ENCODE measurements at places on chromosomes 6 and 20.

- DNase-seq = no peak
Observed at GRCh38 chr20:34322267-34323105, 19.3 kb upstream of the AHCY start.

DNA sequence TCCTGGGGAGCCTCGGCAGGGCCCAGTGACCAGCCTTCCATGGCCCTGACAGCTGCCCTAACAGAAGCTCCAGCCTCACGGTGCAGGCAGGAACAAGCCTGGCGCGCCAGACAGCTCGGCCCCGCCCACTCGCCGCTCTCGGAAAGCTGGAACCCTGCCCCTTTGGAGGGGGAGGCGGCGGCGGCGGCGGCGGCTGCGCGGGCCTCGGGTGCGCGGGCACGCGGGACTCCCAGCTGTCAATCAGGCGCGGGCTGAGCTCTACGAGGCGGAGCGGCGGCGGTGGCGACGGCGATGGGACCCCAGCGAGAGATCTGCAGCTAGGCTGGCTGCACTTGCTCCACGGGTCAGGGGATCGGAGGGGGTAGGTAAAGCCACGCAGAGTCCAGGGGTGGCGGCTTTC, at the start of gene NRSN1:
NRSN1 (plus strand) TSS at position 236 of the 400 bp plus-strand sequence. CDS start 8,113 bp downstream, outside the sequence.
- peak; percentile 89 for DNase-seq

DNA sequence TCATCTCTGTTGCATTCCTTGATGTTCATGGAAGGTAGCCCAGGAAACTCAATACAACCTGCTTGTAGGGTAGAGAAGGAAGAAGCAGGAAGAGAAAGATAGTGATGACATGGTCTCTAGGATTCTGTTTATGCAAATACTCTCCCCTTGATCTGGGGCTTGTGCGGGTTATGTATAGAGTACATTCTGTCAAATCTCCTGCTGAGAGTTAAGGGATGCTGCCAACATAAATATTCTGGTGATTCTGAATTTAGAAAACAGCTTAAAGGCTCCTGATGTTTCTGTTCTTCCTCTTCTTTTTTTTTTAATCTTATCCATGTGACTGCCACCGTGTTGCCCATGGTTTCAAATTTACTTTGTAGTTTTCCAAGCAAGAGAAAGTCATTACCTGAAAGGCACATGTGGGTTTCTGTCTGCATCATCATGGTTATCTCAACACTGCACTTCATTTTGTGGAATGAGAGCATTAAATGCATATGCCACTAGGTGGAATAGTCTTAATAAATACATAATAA, 150.6 kb downstream of the RPS12 start:
- no peak for DNase-seq

GRCh38 chr6:168095171-168095691, 16.2 kb upstream of the FRMD1 start:
- DNase-seq = no peak

DNA sequence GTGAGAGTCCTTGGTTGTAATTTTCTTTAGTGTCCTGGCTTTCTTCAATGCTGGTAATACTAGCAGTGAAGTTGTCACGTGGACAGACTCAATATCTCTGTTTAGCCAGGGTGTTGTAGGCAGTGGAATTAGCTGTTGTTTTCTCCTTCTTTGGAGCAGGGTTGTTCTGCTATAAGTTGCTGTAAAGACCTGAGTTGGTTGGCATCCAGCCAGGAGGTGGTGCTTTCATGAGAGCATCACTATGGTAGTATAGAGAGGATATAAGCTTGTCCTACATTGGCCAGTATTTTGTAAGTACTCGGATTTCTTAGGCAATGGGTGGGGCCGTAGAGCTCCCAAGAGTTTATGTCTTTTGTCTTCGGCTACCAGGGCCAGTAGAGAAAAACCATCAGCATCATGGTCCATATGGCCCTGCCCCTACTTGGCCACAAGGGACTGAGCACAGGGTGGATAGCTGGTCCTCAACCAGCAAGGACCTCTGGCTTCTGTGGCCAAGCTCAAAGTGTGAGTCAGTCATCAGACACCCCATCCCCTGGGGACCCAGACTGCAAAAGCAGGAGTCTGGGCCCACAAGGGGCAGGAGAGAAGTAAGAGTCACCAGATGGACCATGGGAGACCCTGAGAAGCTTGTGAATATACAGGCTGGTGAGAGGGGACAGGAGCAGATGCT, 127.9 kb upstream of the NXT1 start:
- no peak for DNase-seq

DNA sequence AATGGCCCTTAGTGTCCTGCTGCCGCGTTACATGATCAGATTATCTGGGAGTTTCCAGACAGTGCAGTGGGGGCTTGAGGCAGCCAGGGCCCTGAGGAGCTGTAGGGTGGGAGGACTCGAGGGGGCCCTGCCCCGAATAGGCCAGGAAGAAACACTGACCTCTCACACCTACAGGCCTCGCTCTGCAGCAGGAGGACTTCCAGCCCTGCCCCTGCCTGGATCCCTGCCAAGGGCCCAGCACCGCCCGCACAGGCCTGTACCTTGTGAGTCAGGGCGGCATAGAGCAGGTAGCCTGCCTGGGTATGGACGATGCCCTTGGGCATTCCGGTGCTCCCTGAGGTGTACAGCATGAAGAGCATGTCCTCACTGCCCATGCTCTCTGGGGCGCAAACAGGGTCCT, 30.1 kb upstream of the APMAP start:
- DNase-seq = no peak

DNA sequence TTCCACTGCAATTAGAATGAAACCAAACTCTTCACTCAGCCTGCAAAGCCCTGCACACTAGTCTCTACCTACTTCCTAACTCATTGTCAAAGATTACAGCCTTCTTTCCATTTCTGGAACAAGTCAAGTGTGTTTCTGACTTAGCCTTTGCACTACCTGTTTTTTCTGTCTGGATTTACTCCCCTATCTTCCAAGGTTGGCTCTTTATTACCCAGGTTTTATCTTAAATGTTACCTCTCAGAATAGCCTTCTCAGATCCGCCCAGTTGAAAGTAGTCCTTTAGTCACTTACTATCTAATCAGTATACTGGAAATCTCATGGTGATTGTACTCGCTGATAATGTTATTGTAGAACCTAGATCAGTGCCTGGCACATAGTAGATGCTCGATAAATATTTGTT, 42.7 kb downstream of the TBPL1 start:
- DNase-seq = no peak

GRCh38 chr6:16855460-16855859, 94.2 kb upstream of the ATXN1 start:
- no peak for DNase-seq

DNA sequence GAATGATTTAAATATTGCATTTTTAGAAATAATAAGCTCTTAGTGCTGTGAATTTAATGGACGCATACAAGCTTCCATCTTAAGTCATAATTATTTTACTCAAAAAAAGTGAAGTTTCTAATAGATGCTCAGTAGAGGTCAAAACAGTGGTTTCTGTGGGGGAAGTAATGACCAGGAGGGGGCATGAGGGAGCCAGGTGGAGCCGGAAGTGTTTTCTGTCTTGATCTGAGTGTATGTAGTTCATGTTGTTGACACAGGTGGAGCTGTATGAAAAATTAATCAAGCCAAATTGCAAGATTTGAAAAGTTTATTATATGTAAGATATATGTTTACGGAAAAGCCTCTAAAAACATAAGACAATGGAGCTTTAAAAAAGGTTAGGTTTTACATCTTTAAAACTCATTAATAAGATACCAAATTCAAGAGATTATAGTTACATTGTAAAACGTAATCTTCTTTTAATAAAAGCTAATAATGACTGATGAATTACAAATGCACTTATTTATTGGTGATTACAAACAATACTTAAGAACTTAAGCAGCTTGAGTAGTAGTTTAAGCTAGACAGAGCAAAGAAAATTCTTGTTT, 68.0 kb downstream of the PLAGL1 start:
- peak; percentile 78 for DNase-seq

GRCh38 chr6:146543940-146544615, 445 bp downstream of the RAB32 start:
- peak; percentile 60 for DNase-seq

DNA sequence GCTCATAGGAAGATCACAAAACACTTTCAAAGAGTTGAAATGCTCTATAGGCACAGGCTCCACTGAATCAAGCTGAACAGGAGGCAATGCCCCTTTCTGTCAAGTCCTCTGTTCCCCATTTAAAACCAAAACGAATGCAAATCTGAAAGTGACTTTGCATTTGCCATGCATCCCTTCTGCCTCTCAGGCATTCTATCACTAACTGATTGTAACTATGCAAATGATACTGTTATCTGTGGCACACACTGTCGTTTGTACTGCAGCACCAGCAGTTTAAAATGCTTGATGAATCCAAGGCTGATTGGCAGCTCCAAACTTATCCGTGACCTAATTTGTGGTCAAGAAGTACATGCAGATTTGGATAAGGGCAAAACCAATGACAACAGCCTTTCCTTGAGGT, 1067.5 kb upstream of the MAP3K7 start:
- peak; percentile 47 for DNase-seq

DNA sequence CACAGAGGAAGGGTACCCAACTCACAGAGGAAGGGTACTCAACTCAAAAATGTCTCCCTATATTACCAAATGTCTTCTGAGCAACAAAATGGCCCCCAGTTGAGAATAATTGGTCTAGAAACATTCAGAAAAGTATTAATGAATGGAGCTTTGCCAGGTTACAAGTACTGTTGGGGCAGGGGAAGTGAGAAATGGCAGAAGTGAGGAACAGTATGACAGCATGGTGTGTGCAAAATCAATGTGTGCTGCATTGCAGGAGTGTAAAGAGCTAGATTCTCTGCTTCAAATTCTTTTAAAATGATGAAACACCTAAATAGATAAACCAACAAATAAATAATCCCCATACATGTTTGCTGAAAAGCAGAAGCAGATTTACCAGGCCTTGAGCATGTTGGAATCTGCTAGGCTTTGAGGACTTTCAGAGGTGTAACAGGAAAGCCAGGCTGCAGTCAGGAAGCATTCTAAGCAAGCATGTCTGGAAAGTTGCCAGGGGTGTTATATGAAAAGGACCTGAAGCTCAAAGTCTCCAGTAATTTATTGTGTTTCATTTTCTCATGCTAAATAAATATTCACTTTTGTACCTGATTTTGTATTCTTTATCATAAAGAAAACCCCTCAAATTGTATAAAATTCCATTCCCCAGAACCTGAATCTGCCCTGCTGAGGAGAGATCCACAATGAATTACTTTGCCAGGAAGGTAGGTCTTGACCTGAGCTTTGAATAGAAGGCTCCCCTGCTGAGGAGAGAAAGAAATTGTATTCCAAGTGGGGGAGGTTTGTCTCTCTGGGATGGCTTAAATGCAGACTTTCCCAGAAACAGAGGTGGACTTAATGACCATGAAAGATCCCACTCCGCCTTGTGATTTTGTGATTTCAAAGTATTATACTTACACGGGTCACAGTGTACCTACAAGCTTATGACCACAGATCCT, 265.0 kb upstream of the MARCKS start:
- peak; percentile 55 for DNase-seq

DNA sequence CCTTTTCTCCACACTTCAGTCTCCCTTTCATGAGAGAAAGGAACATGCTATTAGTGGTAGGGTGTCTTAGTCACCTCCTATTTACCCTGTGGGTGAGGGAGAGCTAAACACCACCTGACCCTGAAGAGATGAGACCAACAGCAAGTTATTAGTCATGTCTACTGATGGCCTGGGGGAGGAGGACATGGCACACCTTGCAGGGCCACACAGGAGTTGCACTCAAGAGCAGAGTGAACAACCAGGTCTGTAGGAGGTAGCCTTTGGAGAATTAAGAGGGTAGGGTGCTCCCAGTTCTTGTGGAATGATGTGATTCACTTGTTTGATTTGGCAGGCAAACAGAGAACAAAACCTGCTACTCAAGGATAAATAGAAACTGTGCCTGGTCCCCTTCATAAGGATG, 82.7 kb upstream of the FABP7 start:
- no peak for DNase-seq

- no peak for DNase-seq
Observed at GRCh38 chr6:17470938-17471327, 77.5 kb downstream of the CAP2 start.

- DNase-seq = no peak
Observed at GRCh38 chr6:36757206-36757605, 59.6 kb downstream of the RAB44 start.

DNA sequence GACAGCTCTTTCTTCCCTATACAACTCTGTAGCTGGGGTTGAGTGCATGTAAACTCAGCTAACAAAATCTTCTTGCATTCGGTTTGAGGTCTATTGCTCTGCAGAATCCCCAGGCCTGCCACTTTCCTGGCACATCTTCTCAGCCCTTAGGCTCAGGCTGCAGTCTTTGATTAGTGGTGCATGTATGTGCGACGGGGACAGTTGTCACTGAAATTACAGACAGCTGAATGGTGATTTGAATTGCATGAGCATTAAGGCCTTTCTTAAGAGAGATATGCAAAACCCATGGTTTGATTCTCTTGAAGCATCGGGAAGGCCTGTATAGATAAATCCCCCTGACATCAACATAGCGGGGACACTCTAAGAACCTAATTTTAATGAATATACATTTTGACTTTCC, 222.8 kb downstream of the CDH26 start:
- DNase-seq = no peak

DNA sequence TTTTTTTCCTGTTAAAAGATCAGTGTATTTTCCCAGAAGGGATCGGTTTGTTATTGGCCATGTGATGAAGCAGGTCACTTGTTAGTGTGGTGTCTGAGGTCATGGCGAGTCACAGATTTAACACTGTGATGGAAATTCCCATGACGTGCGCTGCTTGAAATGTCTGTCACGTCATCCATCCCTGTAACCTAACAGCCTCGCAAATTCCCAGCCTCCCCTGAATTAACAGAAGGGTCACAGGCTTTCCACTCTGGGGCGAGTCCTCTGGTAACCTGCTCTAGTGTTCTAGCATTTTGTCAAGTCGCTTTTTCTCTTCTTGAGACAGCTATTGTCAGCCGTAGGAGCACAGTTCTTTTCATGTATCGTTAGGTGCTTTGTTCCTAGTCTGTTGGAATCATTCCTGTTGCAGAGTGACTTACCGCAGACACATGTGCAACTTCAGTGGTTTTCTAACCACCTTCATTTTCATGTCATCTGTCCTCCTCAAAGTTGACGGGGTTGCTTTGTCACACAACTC, 137.2 kb downstream of the MAP3K4 start:
- DNase-seq = no peak

- DNase-seq = peak; percentile 95
Observed at GRCh38 chr20:36384022-36384619, 78.0 kb downstream of the DLGAP4 start.

DNA sequence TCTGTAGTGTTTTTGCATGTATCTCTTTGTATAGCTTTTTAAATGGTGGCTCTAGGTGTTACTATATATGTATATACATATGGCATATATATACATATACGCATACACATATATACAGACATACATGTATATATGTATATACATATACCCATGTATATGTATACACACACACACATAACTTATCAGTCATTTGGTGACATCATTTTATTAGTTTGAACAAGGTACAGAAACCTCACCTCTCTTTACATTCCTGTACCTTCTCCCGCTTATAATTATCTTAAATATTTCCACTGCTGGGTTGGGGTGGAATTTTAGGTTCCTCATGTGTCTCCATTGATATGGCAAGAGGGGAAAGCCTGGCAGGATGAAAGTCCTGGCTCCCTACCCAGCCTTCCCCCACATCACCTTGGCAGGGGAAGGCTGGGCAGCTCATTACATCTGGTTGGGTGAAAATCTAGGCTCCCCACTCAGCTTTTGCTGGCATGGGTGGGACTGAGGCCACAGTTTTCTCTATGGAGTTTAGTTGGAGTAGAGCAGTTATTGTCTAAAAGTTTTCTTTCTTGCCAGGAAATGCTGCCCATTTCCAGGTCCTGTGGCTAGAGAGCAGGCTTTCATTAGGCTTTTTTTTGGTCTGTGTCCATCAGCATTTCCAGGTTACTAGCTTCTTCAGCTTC, 7.6 kb downstream of the GLO1 start:
- no peak for DNase-seq

- no peak for DNase-seq
Observed at GRCh38 chr20:38246357-38247165, 14.0 kb downstream of the KIAA1755 start.
